ENCODE measurements at places on chromosomes 12 and 14.

DNA sequence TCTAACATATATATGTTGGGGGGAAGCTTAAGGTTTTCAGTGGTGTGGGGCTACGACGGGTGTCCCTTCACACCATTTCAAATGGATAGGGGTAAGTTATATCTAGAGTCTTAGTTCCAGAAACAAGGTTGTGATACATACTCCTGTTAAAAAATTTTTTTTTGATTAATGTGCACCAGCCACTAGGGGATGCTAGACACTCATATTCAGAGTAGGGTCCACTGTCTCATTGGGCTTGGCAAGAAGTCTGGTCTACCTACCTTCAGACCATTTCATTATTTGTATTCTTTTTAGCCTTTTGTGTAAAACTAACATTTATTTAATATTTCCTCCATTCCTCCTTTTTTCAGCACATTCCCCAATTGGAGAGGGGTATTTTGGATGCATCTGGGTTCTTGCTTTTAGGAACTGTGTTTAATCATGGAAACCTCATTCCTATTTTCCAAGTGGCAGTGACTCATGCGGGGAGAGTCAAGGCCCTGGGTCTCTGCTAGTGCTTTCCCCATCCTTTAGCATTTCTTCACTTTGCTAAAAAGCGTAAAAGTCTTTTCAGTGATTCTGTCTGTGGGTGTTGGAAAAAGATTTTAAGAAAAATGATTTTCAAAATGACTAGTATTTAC is 33.4 kb downstream of the ANO4 start:
- DNase-seq, result peak; percentile 20

GRCh38 chr12:52817003-52817698 is 3.2 kb upstream of the KRT4 start:
- no peak for DNase-seq

GRCh38 chr14:21072031-21072473 is 1.9 kb downstream of the ARHGEF40 start:
- no peak for DNase-seq

- no peak for DNase-seq
Measured at GRCh38 chr12:52636592-52637258, 15.3 kb downstream of the KRT2 start.

DNA sequence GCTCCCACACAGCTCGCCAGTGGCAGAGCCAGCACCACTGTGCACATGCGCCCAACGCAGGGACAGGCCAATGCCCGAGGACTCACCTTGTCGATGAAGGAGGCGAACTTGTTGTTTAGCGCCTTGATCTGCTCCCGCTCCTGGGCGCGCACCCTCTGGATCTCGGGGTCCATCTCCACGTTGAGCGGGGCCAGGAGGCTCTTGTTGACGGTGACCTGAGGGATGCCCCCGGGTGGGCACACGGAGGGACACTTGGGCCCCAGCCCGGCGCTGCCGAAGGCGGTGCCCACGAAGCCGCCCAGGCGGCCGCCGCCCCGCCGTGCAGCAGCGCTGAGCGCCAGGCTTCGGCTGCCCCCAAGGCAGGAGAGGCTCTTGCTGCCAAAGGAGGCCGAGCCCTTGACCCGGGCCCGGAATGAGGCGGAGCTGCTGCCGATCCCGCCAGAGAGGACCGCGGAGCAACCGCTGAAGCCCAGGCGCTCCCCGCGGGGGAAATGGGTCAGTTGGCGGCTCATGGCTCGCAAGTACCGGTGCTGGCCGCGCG is at the start of gene KRT72:
TSS of gene KRT72 (minus strand) at position 523 of the 541 bp plus-strand sequence. CDS start at position 512, 11 bp downstream.
- no peak for DNase-seq

GRCh38 chr12:76190299-76190698 is 105.8 kb upstream of the NAP1L1 start:
- no peak for DNase-seq

- no peak for DNase-seq
Measured at GRCh38 chr14:51933191-51933590, 56.2 kb upstream of the RTRAF start.

All from WERI-Rb-1 (cell line).